ENCODE measurements at places on chromosomes 2 and 18.

DNA sequence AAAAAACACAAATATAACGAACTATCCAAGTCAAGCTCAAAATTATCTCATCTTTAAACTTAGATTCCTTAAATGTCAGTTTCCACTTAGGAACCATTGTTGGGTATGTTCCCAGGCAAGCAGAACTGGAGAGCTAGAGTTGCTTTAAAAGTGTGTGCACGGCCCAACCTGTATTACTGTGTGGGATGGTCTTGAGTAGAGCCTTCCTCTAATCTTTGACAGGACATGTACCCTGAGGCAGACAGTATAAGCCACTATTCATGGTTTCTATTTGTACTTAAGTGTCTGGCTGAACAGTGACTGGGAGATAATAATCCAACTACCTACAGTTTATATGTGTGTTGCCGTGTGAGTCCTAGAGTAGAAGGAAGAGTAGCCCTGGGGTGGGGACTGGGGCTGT lies 239.7 kb downstream of the GPD2 start:
- DNase-seq, result no peak

- no peak for DNase-seq
These were observed 188.1 kb downstream of the ZEB2 start for GRCh38 chr2:144331674-144332355.

GRCh38 chr2:174595116-174595809 lies 2.3 kb downstream of the WIPF1 start:
- DNase-seq, result no peak

GRCh38 chr2:220619525-220620220 lies 952.4 kb downstream of the EPHA4 start:
- no peak for DNase-seq

Data from ACHN (cell line).